ENCODE measurements at places on chromosomes 1 and 21.
A peak's percentile ranks its signal among the peaks of the same experiment; 100 is the strongest.

DNA sequence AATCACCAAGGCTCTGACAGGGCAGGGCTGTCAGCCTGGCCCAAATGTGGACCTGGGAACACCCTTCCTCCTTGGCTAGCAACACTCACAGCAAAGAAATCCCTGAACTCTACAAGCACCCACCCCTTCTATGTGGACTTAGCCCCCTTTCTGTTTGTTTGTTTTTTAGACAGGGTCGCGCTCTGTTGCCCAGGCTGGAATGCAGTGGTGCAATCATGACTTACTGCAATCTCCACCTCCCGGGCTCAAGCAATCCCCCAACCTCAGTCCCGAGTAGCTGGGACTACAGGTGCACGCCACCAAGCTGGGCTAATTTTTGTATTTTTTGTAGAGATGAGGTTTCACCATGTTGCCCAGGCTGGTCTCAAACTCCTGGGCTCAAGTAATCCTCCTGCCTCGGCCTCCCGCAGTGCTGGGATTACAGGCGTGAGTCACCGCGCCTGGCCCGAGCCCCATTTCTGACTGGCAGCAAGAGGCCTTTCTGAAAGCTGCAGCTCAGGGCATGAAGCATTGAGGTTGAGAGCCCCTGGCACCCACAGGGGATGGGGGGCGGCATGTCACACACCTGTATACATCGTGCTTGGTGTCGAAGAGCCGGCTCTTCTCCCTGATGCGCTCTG, 16.2 kb downstream of the RIPK4 start:
- H3K36me3 ChIP-seq, result no peaks in the 10 kb centered on the region
- H3K4me3 ChIP-seq, result no peak overlapping the region
- H3K27me3 ChIP-seq, result no peaks in the 10 kb centered on the region
- H3K27ac ChIP-seq, result no peak overlapping the region

DNA sequence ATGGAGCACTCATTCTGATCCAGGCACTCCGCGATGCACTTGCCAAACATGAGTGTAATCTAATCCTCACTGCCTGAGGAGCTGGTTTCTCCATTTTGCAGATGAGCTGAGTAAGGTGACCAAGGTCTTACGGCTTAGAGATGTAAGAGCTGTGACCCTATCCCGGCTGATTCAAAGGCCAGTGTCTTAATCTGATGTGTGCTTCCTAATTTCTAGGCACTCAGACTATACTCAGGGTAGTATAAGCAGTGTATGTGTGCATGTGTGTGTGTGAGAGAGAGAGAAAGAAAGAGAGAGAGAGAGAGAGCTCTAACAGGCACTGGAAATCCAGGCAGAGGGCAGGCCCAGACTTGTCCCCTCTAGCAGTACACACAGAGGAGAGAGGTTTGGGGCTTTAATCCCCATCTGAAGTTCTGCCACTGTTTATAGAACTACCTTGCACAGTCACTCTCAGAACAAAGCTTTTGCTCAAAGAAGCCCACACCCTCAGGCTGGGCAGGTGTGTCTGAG, 188.2 kb downstream of the ZBTB18 start:
- no peaks in the 10 kb centered on the region for H3K27me3 ChIP-seq
- H3K27ac ChIP-seq, result no peak overlapping the region
- no peak overlapping the region for H3K4me3 ChIP-seq
- H3K4me1 ChIP-seq, result peaks cover 4% of the 10 kb centered on the region
- no peak for DNase-seq

- DNase-seq, result no peak
- H3K27me3 ChIP-seq, result peaks cover 7% of the 10 kb centered on the region
- no peaks in the 10 kb centered on the region for H3K4me1 ChIP-seq
- H3K36me3 ChIP-seq, result no peaks in the 10 kb centered on the region
- H3K27ac ChIP-seq, result no peak overlapping the region
Observed at GRCh38 chr1:236275586-236275985, 6.2 kb downstream of the ERO1B start.

GRCh38 chr1:231338270-231339128, at the start of gene SPRTN:
Gene SPRTN, plus strand, starts transcription at chr1:231338293. Its CDS starts 91 bp downstream, at chr1:231338384.
- no peaks in the 10 kb centered on the region for H3K27me3 ChIP-seq
- H3K27ac ChIP-seq, result peak within 1 kb of the TSS; percentile 89
- peak; percentile 73 for DNase-seq
- no peaks in the 10 kb centered on the region for H3K36me3 ChIP-seq
- H3K4me3 ChIP-seq, result peak within 1 kb of the TSS; percentile 96
- H3K4me1 ChIP-seq, result peaks cover 41% of the 10 kb centered on the region

DNA sequence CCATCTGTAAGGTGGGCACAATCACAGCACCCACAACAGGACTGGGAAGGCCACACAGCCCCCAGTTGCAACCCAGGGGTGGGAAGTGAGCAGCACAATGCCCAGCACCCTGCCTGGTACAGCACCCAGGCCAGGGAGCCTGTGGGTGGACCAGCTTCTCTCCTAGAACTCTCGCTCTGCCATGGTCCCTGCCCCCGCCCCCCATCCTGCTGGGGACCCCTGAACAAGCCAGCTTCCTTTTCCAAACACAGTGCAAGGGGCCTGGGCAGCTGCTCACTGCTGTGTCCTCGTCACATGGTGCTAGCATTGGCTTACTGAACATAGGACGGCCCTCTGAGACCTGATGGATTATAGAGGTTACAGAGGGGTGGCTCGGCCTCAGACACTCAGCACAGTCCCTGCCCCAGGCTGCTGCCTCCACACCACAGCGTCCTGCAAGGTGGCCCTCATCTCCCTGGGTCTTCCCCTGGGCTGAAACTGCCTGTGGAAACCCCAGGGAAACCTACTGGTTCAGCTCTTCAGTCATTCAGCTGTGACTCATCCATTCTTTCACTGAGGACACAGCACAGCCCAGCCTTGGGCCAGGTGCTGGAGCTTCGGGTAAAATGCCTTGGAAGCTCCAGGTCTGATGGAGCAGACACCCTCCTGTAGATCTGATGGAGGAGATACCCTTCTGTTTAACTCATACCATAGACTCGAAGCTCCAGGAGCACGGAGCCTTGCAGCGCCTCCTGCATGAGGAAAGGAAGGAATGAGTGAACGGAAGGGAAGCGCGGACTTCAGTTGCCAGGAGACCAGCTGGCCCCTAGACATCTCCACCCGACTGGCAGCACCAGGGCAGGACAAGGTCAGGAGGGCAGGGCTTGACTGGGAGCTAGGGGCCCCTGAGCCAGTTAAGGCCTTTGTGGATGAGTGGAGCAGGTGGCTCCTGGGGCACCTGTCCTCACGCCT, 8.1 kb upstream of the PRDM16 start:
- H3K27ac ChIP-seq, result no peak overlapping the region
- H3K36me3 ChIP-seq, result no peaks in the 10 kb centered on the region
- peak; percentile 11 for DNase-seq
- H3K4me3 ChIP-seq, result no peak overlapping the region

DNA sequence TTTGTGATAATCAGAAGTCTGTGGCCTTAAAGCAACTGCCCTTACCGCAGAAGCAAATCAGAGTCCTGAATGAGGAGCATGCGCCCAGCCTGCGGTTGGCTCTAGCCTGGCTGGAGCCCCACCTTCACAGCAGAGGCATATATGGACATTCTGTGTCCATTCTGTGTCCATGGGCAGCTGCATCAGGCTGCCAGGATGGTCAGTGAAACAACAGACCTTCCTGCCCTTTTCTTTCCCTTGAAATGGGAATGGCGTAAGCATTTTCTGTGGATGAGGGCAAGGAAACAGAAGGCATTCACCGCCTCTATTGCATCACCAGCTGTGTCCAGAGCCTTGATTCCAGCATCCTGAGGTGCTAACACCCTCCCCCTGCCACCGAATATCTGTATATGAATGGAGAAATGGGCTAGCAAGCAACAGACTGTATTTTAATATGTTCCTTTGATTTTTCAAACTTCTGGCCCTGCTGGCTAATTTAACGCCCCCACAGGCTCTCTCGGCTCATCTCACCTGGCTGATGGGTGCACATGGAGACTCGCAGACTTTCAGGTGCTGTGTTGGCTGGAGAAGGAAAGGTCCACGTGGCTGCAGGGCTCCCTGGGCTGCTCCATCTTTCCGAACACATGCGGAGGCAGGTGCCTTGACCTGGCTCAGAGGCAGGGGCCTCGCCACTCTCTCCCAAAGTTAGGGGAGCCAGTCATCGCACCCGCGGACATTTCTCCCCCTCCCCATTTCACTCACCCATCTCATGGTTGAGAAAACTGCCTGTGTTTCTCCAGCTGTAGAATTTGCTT, 159.2 kb downstream of the GALNT2 start:
- H3K4me1 ChIP-seq, result no peaks in the 10 kb centered on the region
- H3K27ac ChIP-seq, result no peak overlapping the region
- H3K36me3 ChIP-seq, result no peaks in the 10 kb centered on the region
- no peak for DNase-seq
- H3K27me3 ChIP-seq, result no peaks in the 10 kb centered on the region
- H3K4me3 ChIP-seq, result no peak overlapping the region

DNA sequence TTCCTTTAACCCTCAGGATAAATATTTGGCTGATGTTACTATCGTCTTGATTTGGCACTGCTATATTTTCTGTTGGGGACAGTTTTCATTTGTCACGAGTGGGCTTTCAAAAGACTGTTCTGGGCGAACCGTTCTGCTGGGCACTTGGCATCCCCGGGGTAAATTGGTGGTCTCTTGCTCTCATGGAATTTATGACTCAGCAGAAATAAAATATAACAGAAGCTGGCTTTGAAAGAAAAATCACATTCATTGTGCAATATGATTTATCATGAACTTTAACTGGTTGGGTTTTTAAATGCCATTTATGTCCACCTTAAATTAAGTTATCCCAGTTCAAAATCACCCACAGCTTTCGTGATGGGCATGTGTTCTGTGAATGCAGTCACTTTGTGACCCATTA, 147.3 kb downstream of the KAZN start:
- no peaks in the 10 kb centered on the region for H3K36me3 ChIP-seq
- DNase-seq, result no peak
- H3K27ac ChIP-seq, result no peak overlapping the region
- peaks cover 19% of the 10 kb centered on the region for H3K4me1 ChIP-seq
- H3K27me3 ChIP-seq, result no peaks in the 10 kb centered on the region

DNA sequence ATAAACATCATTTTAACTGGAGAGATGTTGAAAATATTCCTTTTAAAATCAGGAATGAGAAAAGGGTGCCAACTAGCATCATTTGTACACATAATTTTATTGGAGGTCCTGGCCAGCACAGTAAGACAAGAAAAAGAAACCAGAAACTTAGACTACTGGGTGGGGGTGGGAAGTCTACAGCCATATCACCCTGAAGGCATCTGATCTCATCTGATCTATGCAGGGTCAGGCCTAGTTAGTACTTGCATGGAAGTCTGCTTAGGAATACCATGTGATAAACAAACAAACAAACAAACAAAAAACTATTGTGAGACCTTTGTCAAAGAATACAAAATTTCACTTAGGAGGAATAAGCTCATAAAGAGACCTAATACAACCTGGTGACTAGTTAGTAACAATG, 54.2 kb downstream of the EIF2B3 start:
- no peak overlapping the region for H3K4me3 ChIP-seq
- no peaks in the 10 kb centered on the region for H3K36me3 ChIP-seq
- no peaks in the 10 kb centered on the region for H3K4me1 ChIP-seq
- no peak for DNase-seq
- no peaks in the 10 kb centered on the region for H3K27me3 ChIP-seq

GRCh38 chr1:208078752-208079151, 165.4 kb downstream of the PLXNA2 start:
- no peak overlapping the region for H3K27ac ChIP-seq
- no peak for DNase-seq
- H3K4me1 ChIP-seq, result peaks cover 46% of the 10 kb centered on the region
- peaks cover 6% of the 10 kb centered on the region for H3K27me3 ChIP-seq
- no peak overlapping the region for H3K4me3 ChIP-seq

DNA sequence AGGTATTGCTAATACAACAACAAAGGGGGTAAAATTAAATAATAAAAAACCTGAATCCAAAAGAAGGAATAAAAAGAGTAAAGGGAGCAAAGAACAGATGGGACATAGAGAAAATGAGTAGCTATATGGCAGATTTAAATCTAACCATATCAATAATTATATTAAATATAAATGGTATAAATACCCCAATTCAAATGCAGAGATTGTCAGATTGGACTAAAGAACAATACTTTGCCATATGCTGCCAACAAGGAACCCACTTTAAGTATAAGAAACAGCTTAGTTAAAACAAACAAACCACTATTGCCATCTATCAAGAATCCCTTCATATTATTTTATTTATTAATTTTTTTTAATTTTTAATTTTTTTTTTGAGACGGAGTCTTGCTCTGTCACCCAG, 86.8 kb downstream of the MT1HL1 start:
- no peaks in the 10 kb centered on the region for H3K4me1 ChIP-seq
- H3K36me3 ChIP-seq, result peaks cover 8% of the 10 kb centered on the region
- no peaks in the 10 kb centered on the region for H3K27me3 ChIP-seq
- no peak for DNase-seq

- no peak overlapping the region for H3K4me3 ChIP-seq
- DNase-seq, result no peak
- H3K27ac ChIP-seq, result no peak overlapping the region
- H3K27me3 ChIP-seq, result no peaks in the 10 kb centered on the region
Observed at GRCh38 chr1:15057834-15058233, 95.7 kb upstream of the TMEM51 start.

DNA sequence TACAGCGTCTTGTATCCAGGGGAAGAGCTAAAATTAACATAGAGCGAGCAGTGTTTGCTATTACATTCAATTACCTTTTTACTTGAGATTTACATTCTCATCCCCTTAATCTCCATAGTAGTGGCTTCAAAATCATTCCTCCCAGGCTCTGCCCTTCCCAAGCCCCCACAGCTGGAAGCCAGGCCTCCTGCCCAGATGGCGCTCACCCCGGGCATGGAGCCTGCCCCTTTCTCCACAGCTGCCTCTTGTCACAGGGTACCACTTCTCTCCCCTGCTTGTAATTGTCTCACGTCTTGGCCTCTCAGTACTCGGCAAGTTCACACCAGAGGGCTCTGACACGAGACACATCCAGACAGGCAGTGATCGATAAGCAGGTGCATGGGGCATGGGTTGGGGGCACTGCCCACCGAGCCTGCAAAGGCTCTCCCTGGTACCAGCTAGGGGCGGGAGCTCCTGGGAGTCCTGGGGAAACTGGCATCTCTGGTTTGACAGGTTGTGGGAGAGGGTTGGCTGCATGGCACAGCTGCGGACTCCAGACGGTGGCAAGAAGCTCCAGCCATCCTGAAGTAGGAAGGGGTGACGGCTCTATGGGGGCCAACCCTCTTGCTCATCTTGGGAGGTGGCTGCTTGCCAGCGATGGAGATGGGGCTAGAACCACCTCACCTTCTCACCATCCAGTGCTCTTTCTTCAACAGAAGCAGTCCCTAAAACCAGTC, 20.1 kb downstream of the CASZ1 start:
- no peak overlapping the region for H3K4me3 ChIP-seq
- peaks cover 41% of the 10 kb centered on the region for H3K4me1 ChIP-seq
- no peak overlapping the region for H3K27ac ChIP-seq
- no peak for DNase-seq

DNA sequence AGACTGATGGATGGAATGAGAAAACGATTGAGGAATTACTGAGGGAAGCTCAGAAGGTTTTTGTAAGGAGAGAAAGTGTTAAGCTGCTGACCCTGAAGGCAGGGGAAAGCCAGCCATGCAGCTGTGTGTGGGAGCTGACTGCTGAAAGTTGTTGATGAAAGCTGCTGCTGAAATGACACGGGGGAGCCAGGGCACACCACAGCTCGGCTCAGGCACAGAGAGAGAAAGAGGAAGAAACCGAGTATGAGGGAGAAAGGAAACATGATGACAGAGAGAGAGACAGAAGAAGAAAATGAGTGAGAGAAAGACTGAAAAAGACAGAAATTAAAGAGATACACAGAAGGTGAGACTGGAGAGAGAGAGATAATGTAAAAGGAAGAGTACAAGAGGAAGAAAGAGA, 115.5 kb downstream of the LRRC53 start:
- H3K4me1 ChIP-seq, result peaks cover 27% of the 10 kb centered on the region
- no peaks in the 10 kb centered on the region for H3K27me3 ChIP-seq
- no peak for DNase-seq
- no peak overlapping the region for H3K4me3 ChIP-seq
- H3K36me3 ChIP-seq, result no peaks in the 10 kb centered on the region

Measured in neural progenitor cell (in vitro differentiated cells).